Tibial nerve (tissue), 4 donors: ENCODE measurements at places on chromosomes 3 and 15. TPM values are rescaled to one million over a fixed set of nuclear protein-coding genes. Genes with fewer than 3 reads are reported as not detected.
A peak's percentile ranks its signal among the peaks of the same experiment; 100 is the strongest.

GRCh38 chr3:14145236-14145635 is 20.4 kb downstream of the TMEM43 start:
- H3K4me3 ChIP-seq = no peak overlapping the region
- H3K27me3 ChIP-seq = no peaks in the 10 kb centered on the region
- peak overlapping the region; percentile 94 for H3K27ac ChIP-seq
- H3K4me1 ChIP-seq = peaks cover 58% of the 10 kb centered on the region

GRCh38 chr3:135503065-135503759 is 462.3 kb upstream of the PPP2R3A start:
- no peaks in the 10 kb centered on the region for H3K4me1 ChIP-seq
- no peak for DNase-seq
- H3K27me3 ChIP-seq = no peaks in the 10 kb centered on the region
- no peak overlapping the region for H3K4me3 ChIP-seq

DNA sequence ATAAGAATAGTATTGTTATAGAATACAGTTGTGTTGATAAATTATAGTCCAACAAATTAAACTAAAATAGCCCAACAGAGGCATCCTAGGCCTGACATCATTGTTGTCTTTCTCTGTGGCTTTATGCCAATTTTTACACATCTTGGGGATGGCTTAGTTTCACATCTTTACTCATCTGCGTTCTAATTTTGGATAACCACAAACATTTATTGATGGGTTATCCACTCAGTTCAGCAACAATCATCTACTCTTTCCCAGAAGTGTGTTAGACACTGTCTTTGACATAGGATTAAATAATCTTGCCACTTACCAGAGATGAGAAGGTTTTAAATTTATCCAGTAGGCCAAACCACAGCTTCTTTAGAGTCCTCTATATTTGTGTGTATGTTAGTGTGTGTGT is 120.8 kb upstream of the PHLDB2 start:
- DNase-seq = no peak
- no peak overlapping the region for H3K27ac ChIP-seq
- no peaks in the 10 kb centered on the region for H3K36me3 ChIP-seq
- H3K4me3 ChIP-seq = no peak overlapping the region
- no peaks in the 10 kb centered on the region for H3K27me3 ChIP-seq
- H3K4me1 ChIP-seq = no peaks in the 10 kb centered on the region

- no peak overlapping the region for H3K27ac ChIP-seq
- no peaks in the 10 kb centered on the region for H3K27me3 ChIP-seq
- no peak for DNase-seq
- H3K36me3 ChIP-seq = no peaks in the 10 kb centered on the region
- no peaks in the 10 kb centered on the region for H3K4me1 ChIP-seq
- H3K4me3 ChIP-seq = no peak overlapping the region
Measured at GRCh38 chr15:59699810-59700431, 10.8 kb upstream of the BNIP2 start.

GRCh38 chr3:150945226-150946032 is 27.1 kb downstream of the CLRN1 start:
- H3K4me1 ChIP-seq = no peaks in the 10 kb centered on the region
- H3K27me3 ChIP-seq = no peaks in the 10 kb centered on the region
- no peaks in the 10 kb centered on the region for H3K36me3 ChIP-seq
- no peak for DNase-seq
- no peak overlapping the region for H3K27ac ChIP-seq

- H3K36me3 ChIP-seq = no peaks in the 10 kb centered on the region
- H3K4me1 ChIP-seq = no peaks in the 10 kb centered on the region
Measured at GRCh38 chr15:66997212-66997611, 68.2 kb upstream of the SMAD3 start.

Gene SCN11A
- total RNA-seq = 0.30 TPM

Gene TMEM45A
- 14.4 TPM for total RNA-seq

DNA sequence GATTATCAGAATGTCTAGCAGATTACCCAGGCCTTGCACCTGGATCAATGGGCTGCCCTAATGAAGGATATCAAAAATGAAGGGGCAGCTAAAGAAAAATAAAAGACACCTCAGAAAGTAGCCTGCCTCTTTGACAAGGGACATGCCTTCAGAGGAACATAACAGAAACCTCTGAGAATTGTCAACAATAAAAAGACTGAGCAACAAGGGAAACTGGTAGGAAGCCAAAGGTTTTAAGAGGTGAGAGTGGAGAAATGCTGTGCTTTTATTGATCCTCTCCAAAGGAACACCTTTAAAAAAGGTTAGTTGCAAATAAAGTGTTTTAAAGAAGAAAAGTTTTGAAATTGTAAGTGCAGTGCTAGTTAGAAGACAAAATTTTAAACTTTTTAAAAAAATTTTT is 187.8 kb upstream of the TTC14 start:
- H3K27ac ChIP-seq = no peak overlapping the region
- H3K4me3 ChIP-seq = no peak overlapping the region
- H3K4me1 ChIP-seq = peaks cover 17% of the 10 kb centered on the region
- H3K27me3 ChIP-seq = no peaks in the 10 kb centered on the region
- H3K36me3 ChIP-seq = no peaks in the 10 kb centered on the region
- DNase-seq = no peak

Gene RPL15
- 1,457 TPM for total RNA-seq

- H3K4me1 ChIP-seq = no peaks in the 10 kb centered on the region
- H3K27me3 ChIP-seq = no peaks in the 10 kb centered on the region
- H3K36me3 ChIP-seq = no peaks in the 10 kb centered on the region
Measured at GRCh38 chr3:5198986-5199731, 11.7 kb downstream of the EDEM1 start.

GRCh38 chr15:86155551-86155950 is 75.9 kb downstream of the AGBL1 start:
- no peak overlapping the region for H3K4me3 ChIP-seq
- no peaks in the 10 kb centered on the region for H3K36me3 ChIP-seq
- H3K27me3 ChIP-seq = no peaks in the 10 kb centered on the region

Gene FBXO45
- total RNA-seq = 9.2 TPM

Gene EPHB3
- 13.8 TPM for total RNA-seq

Gene OSBPL10
- total RNA-seq = 73.6 TPM

DNA sequence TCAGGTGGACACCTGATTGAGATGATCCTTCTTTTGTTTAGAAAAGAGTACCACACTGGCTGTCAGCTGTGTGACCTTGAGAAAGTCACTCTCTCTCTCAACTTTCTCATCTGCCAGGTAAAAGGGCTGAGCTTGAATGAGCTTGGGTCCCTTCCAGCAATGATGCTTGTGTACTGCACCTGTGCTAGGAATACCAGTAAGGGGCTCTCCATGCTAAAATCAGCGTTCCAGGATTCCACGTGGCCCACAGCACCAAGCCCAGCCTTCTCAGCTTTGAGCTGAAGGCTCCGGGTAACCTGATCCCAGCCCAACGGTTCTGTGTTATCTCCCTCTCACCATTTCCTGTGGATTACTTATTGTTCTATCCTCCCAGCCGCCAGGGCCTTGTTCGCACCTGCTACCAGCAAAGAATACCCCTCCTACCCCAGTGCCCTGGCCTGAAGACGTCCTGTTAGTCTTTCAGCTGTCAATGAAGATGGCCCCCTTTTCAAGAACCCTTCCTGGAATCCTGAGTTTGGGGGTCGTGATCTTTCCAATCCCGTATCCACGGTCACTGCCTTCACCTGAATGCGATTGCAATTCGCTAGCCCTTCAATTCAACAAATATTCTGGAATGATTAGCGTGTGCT is 54.2 kb upstream of the CGNL1 start:
- no peak for DNase-seq
- no peaks in the 10 kb centered on the region for H3K4me1 ChIP-seq
- no peak overlapping the region for H3K4me3 ChIP-seq
- H3K27me3 ChIP-seq = no peaks in the 10 kb centered on the region

- no peaks in the 10 kb centered on the region for H3K27me3 ChIP-seq
- H3K4me3 ChIP-seq = no peak overlapping the region
- peaks cover 37% of the 10 kb centered on the region for H3K4me1 ChIP-seq
Measured at GRCh38 chr3:39138804-39139415, 14.5 kb downstream of the CSRNP1 start.

GRCh38 chr15:81349271-81349670 is 24.7 kb downstream of the TMC3 start:
- no peak overlapping the region for H3K4me3 ChIP-seq
- H3K4me1 ChIP-seq = no peaks in the 10 kb centered on the region
- no peak overlapping the region for H3K27ac ChIP-seq
- H3K36me3 ChIP-seq = no peaks in the 10 kb centered on the region
- no peaks in the 10 kb centered on the region for H3K27me3 ChIP-seq
- DNase-seq = no peak

Gene GPR149
- total RNA-seq = not detected

DNA sequence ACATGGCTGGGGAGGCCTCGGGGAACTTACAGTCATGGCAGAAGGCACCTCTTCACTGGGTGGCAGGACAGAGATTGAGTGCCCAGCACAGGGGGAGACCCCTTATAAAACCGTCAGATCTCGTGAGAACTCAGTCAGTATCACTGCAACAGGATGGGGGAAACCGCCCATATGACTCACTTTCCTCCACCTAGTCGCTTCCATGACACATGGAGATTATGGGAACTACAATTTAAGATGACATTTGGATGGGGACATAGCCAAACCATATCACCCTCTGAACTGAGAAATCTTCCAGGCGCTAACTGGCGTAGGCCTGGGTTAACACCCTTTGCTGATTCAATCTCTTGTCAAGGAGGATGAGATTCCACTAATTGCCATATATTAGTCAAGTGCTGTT is 392.3 kb downstream of the FEZF2 start:
- H3K4me1 ChIP-seq = no peaks in the 10 kb centered on the region
- H3K36me3 ChIP-seq = no peaks in the 10 kb centered on the region
- no peak overlapping the region for H3K27ac ChIP-seq
- no peaks in the 10 kb centered on the region for H3K27me3 ChIP-seq

DNA sequence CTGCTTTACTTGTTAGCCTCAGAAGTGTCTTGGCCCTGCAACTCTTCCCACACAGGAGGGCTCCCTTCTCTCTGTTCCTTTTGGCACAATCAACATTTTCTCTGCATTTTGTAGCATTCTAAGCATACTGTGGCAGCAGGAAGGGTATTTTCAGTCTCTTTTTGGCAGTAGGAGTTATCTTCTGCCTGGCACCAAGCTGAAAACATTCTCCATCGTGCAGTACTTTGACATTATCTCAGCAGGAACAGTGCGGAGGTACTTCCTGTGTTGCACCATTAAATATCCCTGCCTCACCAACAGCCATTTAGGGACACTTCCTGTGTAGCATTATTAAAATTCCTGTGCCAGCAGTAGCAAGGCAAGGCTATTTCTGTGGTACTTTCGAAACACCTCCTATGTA is 233.2 kb upstream of the SEMA6D start:
- no peak overlapping the region for H3K4me3 ChIP-seq
- no peaks in the 10 kb centered on the region for H3K27me3 ChIP-seq
- no peak overlapping the region for H3K27ac ChIP-seq
- H3K4me1 ChIP-seq = no peaks in the 10 kb centered on the region
- H3K36me3 ChIP-seq = no peaks in the 10 kb centered on the region
- no peak for DNase-seq

Gene CCDC33
- total RNA-seq = not detected

Gene ACSBG1
- total RNA-seq = not detected

GRCh38 chr3:174620138-174620537 is 239.0 kb upstream of the NAALADL2 start:
- DNase-seq = no peak
- H3K27ac ChIP-seq = no peak overlapping the region
- H3K4me3 ChIP-seq = no peak overlapping the region
- H3K36me3 ChIP-seq = no peaks in the 10 kb centered on the region
- H3K27me3 ChIP-seq = no peaks in the 10 kb centered on the region
- no peaks in the 10 kb centered on the region for H3K4me1 ChIP-seq

- H3K36me3 ChIP-seq = no peaks in the 10 kb centered on the region
- H3K4me3 ChIP-seq = no peak overlapping the region
Measured at GRCh38 chr3:85591451-85591850, 632.7 kb downstream of the CADM2 start.

Gene NME9
- total RNA-seq = not detected
